Stimulated activated CD8-positive, alpha-beta memory T cell treated with anti-CD3 and anti-CD28 coated beads, Interleukin-15, amount 100 ng/mL, for 48 hours (primary cell): ENCODE measurements at places on chromosomes 2 and 18.

DNA sequence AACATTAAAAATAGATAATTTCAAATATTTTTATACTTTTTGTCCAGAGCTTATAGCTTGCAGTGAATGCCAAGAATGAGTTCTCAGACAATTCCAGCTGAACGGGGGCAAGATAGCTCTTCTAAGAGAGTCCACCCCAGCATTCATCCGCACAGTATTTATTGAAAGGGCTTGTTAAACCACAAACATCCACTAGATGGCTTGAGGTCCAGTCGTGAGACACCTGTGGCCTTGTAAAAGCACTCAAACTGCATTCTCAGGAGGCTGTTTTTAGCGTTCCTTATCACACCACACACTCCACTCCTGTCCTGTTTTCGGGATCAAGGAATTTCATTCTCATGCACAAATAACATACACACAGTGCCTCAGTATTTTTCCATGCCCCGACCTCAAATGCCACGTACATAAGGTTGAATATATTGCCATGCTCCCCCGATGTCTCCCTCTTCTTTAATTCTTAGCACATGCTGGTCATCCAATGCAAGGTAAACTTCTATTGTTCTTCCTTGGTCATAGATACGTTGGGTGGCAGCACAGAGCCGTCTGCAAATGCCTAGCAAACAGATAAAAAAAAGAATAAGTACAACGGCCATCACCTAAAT is 47.4 kb downstream of the DNAJC10 start:
- no peak for DNase-seq

DNA sequence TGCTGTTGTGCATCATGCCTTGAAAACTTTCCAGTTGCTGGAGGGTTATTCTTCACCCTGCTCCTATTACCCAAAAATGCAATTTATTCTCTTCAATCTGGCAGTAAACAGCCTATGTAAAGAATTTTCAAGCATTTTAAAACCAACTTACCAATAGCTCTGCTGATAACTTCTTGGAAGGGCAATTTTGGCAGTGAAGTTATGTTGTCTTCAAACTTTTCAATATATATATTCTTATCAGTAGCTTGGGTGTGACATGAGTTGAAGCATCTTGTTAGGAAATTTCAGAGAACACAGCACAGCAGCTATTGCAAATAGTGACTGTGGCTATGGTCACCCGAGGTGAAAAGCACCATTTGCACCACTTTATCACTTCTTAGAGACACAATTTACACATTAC is 395.5 kb downstream of the STK39 start:
- DNase-seq: no peak

- no peak for DNase-seq
Observed at GRCh38 chr18:62810682-62811081, 95.3 kb downstream of the PHLPP1 start.

- no peak for DNase-seq
Observed at GRCh38 chr2:90077948-90078347, 1386.5 kb downstream of the RPIA start.

- DNase-seq: no peak
Observed at GRCh38 chr2:239047420-239047819, 199.5 kb downstream of the TWIST2 start.

DNA sequence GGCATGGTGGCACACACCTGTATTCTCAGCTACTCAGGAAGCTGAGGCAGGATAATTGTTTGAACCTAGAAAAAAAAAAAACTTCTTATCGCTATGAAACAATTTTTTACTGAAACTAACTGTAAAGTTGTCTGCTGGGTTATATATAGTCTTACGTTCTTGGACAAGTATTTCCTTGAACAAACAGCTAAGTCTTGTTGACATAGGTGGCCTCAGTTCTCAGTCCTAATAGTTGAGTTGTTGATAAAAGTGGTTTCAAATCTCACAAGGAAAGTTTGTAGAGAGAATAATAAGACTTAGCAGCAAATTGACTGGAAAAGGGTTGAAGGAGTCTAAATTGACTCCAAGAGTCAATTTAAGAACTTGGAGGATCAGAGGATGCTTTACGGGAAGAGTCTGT is 166.5 kb upstream of the KCNJ3 start:
- no peak for DNase-seq

DNA sequence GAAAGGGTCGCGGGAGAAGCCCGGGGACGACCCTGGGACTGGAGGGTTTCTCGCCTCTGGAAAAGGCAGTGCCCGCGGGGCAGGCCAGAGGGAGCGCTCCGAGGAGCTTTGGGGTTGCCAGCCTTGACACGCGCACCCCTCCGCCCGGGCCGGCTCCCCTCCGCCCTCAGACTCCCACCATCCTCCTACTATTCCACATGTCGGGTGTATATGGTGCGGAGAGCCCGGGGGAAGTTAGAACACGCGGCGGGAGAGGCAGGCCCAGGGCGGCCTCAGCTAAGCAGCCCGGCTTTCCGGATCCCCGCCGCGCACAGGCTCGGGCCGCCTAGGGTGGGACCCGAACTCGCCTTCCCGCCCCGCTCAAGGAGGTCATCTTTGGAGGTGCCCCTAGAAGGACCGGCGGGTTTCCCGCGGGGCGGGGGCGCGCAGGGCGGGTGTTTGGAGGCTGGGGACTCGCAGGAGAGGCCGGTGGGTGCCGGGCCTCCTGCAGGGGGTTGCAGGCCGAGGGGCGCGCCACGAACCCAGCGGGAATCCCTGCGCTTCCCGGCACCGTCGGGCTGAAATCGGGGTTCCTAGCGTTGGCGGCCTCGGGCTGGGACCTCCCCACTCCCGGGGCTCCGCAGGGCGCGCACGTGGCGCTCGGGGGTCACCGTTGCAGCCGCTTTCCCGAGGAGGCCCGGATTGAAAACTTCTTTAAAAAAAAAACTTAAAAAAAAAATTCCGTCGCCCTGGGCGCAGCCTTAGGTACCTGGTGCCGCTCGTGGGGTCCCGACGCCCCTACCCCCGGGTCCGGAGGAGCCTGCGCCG is 3.7 kb downstream of the NFATC1 start:
- DNase-seq: no peak

DNA sequence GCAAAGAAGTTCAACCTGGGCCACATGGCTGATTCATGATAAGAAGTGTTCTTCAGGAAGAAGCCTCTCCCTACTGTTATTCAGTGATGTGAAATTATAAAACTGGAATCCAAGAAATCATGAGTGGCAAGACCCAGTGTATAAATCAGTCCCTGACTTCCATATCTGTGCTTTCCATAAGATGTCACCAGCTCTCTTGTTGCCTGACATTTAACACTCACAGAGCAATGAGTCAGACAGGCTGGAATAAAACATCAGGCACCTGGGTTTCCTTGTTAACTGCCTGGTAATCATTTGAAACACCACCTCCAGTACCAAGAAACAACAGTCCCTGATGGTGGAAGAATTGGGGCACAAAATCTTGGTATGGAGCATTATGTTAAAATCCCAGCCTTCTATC is 76.1 kb downstream of the SCG2 start:
- DNase-seq: no peak

- DNase-seq: no peak
Observed at GRCh38 chr2:234608946-234609345, 112.1 kb upstream of the ARL4C start.

- DNase-seq: no peak
Observed at GRCh38 chr2:188046437-188046836, 245.2 kb upstream of the GULP1 start.
